ENCODE measurements at places on chromosomes 6 and 20.
A peak's percentile ranks its signal among the peaks of the same experiment; 100 is the strongest.

DNA sequence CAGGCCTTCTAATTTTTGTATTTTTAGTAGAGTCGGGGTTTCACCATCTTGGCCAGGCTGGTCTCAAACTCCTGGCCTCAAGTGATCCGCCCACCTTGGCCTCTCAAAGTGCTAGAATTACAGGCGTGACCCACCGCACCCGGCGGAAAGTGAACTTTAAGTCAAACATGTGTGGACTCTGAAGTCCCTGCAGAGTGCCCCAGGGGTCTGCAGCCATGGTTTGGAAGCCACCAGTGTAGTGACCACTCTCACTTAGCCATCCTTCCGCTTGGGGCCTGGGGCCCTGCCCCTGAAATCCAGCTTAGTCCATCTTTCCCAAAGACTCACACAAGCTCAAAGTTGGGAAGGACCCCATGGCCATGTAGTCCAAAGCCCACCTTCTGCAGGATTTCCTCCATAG, 164.5 kb downstream of the GRM4 start:
- DNase-seq = no peak

GRCh38 chr6:46190889-46191288, 20.1 kb upstream of the ENPP5 start:
- DNase-seq = no peak

DNA sequence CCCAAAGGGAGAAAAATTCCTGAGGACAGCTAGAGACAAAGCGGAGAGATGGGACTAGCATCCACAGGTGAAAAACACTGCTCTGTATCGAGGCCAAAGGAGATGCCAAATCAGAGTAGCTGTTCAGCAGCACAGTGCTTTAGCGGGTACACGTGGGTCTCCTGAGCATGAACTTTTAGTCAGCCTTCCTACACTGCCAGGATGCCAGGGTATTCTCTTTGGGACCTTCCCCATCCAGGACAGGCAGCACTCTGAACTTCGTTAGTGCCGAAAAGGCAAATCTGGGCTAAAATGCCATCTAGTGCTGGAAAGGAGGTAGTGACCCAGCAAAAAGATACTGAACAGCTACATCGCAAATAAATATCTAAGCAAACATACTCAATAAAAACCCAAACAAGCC, 64.9 kb downstream of the C6orf58 start:
- DNase-seq = no peak

- no peak for DNase-seq
Measured at GRCh38 chr6:163608204-163608644, 193.7 kb downstream of the QKI start.

DNA sequence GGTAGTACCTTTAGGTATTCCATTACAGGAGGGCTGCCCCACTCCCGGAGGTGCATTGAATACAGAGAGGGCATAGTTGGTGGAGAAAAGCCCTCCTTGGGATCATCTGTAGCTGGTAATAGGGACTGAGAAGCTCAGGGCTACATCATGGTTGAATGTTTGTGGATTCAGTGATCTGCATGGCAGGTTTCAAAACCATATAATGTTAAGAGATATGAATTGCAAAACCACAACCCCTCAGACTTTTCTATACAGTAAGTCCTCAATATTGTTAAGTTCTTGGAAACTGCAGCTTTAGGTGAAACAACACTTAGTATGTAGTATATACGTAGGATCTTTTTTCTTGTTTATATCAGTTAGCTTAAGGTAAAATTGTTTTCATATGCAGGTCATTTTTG, 11.3 kb downstream of the TULP4 start:
- no peak for DNase-seq

GRCh38 chr6:90178384-90178855, 118.2 kb downstream of the BACH2 start:
- no peak for DNase-seq

DNA sequence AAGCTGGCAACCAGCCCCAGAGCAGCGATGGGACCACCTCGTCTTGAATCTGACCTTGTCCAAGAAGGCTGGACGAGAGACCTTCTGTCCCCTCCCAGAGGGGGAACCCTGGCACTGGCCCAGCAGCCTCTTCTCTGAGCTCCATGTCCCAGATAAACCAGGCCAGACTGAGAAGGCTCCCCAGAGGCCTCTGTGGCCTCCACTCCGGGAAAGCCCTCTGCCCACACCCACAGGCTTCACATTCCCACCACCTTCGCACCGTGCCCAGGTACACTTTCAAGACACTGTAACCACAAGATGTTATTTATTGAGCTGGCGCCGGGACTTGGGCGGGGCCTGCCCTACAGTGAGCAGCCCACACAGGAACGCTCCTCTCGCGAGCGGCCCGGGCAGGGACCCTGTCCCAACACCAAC, 33.2 kb downstream of the ADA start:
- DNase-seq = no peak

DNA sequence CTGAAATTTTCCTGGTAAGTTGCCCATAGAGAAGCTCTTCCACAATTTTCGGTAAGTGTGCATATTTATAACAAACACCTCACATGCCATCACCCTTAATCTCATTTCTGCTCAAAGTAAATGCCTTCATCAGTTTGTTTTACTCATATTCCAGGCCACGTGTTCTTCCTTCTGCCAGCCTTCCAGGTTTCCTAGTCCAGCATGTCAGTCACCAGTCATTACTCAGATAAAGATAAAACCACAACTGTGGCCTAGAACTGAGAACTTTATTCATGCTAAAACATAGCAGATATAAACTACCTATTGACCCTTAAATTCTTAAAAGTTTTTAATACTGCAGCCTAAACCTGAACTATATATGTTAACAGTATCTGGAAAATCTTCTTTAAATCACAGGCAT, 149.5 kb upstream of the SLC22A16 start:
- no peak for DNase-seq

GRCh38 chr6:80380566-80380965, 274.1 kb downstream of the BCKDHB start:
- no peak for DNase-seq

DNA sequence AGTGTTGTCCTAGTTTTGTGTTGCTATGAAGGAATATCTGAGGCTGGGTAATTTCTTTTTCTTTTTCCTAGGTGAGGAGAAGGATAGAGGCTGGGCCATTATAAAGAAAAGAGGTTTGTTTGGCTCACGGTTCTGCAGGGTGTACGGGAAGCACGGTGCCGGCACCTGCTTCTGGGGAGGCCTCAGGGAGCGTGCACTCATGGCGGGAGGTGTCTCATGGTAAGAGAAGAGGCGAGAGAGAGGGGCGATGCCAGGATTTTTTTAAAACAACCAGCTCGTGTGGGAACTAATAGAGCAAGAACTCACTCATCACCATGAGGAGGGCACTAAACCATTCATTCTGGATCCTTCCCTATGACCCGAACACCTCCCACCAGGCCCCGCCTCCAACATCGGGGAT, 14.2 kb upstream of the NPBWR2 start:
- DNase-seq = no peak

DNA sequence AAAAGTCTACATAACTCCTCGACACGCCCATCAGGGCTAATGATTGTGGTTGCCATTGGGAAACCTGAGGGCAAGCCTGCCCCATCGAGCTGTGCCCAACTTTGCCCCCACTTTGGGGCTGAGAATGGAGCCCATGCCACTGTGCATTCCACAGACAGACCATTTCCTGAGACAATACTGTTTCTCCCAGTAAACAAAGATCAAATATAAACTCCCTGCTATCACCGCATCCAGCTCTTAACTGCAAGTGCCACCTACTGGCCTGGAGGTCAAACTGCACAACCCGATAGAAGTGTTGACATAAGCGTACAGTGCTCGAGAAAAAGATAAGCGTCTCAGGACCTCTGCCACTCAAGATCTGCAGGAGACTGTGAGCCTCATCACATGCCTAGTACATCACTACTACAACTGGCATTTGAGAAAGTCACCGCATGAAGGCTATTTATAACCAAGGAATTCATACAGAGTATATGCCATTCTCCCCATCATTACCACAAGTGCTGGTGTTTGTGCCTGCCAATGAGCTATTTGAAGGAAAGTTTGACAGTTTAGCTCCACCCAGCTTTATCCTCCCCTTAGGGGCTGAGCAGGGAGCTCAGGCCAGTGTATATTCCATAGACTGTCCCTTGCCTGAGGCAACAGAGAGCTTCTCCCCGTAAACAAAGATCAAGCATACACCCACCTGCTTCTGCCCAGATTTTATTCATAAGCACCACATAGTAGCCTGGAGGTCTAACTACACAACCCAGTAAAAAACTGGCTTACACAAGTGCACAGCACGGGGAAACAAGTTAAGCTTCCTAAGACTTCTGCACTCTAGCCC, 4.5 kb upstream of the DEFB126 start:
- DNase-seq = no peak

DNA sequence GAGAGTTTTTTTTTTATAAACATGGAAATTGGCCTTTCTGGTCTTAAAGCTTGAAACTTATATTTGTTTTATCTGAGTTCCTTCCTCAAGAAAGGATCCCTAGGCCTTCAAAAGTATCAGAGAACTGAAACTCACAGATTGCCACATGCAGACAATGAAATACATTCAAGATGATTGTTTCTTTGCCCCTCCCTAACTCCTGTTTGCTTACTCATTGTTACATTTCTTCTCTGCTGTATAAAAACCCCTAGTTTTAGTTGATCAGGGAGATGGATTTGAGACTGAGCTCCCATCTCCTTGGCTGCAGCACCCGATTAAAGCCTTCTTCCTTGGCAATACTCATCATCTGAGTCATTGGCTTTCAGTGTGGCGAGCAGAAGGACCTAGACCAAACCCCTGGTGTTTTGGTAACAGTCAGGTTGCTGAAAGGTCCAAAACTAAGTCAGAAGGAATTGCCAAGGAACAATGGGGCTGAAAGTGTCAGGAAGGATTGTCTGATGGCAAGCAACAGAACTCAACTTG, 132.3 kb upstream of the SULF2 start:
- no peak for DNase-seq

DNA sequence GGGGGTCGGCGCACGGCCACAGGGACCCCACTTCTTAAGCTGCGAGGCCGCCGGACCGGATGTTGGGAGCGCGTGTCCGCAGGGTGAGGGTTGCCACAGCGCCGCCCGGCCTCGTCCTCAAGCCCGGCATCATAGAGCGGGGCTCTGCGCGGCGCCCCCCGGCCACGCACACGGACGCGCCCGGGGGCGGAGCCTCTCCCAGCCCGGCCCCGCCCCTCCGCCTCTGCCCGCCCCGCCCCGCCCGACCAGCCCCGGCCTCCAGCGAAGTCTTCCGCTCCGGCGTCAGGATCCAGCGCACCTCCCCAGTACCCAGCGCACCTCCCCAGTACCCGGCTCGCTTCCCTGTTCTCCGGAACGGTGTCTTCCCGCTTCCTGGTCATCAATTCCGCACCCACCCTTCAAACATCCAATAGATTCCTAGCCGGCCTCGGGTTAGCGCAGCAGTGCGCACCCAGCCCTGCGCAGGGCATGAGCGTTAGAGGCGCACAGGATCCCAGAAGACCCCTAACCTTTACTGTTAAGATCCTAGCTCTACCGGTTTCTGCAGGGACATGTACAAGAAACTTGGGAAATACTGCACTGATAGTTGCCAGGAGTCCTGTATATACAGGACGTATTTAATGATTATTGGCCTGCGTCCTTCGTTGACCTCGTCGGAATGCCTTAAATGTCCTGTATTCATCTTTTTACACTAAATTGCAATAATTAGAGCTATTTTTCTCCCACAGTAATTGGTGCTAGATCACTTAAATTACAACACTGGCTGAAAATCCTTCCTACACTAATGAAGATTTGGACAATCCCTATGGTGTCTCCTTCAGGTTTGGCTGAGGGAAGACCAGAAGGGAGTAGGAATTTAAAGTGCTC, 535 bp upstream of the DNAAF9 start:
- DNase-seq = peak; percentile 96

All from posterior cingulate gyrus (tissue), 11 donors.